Right cardiac atrium (tissue), 5 donors: ENCODE measurements at places on chromosomes 1 and 21.

GRCh38 chr1:166307261-166308188 is 140.7 kb upstream of the FAM78B start:
- peak; percentile 31 for DNase-seq

- no peak for DNase-seq
Observed at GRCh38 chr1:226633541-226634165, 85.1 kb downstream of the STUM start.

DNA sequence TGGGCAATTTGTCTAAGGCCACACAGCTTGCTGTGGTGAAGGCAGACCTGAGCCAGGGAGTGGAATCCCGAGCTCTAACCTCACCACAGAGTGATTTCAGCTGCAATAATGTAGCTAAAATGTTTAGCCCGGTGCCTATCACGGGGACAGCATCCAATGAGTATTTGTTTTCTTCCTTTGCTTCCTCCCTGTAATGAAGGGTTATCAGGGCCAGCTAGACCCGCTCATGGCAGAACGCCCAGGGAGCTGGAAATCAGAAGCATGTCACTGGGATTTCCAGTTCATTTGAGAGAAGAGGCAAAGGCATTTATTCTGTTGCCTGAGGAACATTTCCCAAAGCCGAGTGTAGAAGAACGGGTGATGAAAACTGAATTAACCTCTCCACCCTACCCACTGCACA is 183.1 kb downstream of the ZSCAN20 start:
- DNase-seq = peak; percentile 75

- no peak for DNase-seq
Observed at GRCh38 chr1:26575348-26575747, 45.8 kb downstream of the RPS6KA1 start.

GRCh38 chr21:44969931-44970755 is 30.3 kb downstream of the SLX9 start:
- peak; percentile 34 for DNase-seq

DNA sequence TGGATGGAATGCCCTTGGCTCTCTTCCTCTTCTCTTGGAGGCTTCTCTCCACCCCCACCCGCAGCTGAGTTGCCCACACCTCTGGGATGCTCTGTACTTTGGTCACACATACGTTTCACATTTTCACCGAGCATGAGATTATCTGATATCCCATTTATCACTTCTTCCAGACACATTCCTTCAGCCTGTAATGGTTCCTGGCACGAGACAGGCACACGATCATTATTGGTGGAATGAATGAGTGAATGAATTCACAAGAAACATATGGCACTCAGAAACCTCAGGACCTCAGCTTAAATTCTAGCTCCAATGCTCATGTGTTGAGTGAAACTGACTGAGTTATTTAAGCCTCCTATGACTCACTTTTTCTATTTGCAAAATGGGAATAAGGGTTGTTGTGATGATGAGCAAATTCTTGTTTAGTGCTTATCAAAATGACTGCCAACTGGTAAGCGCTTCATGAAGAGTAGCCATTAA is 242.7 kb upstream of the JUN start:
- DNase-seq = no peak

GRCh38 chr1:52305417-52306226 is 60.4 kb downstream of the CC2D1B start:
- DNase-seq = no peak

GRCh38 chr1:56394298-56394697 is 185.1 kb downstream of the PLPP3 start:
- DNase-seq = no peak

- no peak for DNase-seq
Observed at GRCh38 chr1:96365076-96365475, 356.5 kb upstream of the PTBP2 start.

DNA sequence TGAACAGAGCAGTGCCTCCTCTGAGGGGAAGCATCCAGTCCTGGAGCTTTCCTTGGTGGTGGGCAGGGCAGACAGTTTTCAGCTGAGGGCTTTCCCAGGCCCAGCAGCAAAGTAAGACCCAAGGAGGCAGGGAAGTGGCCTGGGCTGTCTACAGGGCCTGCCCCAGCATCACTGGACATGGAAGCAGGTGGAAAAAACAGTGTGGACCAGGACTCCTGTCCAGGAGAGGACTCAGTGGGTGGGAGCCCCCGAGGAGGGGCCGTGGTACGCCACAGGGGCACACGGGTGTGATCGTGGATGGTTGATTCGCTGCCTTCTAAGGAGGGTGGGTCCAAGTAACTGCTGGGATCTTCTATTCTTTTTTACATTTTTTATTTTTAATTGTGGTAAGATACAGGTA is 387.6 kb downstream of the KIF26B start:
- no peak for DNase-seq

DNA sequence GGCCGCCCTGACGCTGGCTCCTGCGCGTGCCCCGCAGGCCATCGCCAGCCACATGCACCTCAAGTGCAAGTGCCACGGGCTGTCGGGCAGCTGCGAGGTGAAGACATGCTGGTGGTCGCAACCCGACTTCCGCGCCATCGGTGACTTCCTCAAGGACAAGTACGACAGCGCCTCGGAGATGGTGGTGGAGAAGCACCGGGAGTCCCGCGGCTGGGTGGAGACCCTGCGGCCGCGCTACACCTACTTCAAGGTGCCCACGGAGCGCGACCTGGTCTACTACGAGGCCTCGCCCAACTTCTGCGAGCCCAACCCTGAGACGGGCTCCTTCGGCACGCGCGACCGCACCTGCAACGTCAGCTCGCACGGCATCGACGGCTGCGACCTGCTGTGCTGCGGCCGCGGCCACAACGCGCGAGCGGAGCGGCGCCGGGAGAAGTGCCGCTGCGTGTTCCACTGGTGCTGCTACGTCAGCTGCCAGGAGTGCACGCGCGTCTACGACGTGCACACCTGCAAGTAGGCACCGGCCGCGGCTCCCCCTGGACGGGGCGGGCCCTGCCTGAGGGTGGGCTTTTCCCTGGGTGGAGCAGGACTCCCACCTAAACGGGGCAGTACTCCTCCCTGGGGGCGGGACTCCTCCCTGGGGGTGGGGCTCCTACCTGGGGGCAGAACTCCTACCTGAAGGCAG is 23.4 kb upstream of the ARF1 start:
- DNase-seq = peak; percentile 38

DNA sequence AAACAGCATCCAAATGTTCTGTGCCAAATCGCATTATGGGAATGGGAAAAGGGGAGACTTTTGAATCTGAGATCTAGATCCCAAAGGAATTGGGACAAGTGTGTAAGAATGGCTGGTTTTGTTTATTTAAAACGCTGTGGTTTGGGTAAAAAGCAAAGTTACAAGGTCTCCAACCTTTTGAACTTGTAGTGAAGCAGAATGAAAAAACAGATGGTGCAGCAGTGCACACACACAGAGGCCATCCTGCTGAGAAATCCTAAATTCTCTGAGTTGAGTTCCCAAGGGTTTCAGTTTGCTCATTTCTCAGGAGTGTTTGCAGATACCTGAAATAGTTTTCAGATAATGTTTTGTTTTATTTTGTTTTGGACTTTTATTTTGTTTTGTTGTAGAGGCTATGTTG is 80.2 kb upstream of the CD1D start:
- no peak for DNase-seq

- no peak for DNase-seq
Observed at GRCh38 chr1:7587108-7587772, 183.9 kb upstream of the VAMP3 start.

- DNase-seq = no peak
Observed at GRCh38 chr1:32464191-32464715, 619 bp upstream of the ZBTB8B start.

- DNase-seq = no peak
Observed at GRCh38 chr1:42312576-42313212, 22.3 kb downstream of the FOXJ3 start.

- DNase-seq = peak; percentile 61
Observed at GRCh38 chr1:16183179-16183578, 27.3 kb upstream of the EPHA2 start.

GRCh38 chr1:14476170-14476955 is 122.1 kb upstream of the KAZN start:
- DNase-seq = no peak

GRCh38 chr1:58911841-58912499 is 128.1 kb upstream of the JUN start:
- no peak for DNase-seq

GRCh38 chr1:162942916-162943559 is 82.1 kb upstream of the CCDC190 start:
- DNase-seq = no peak

DNA sequence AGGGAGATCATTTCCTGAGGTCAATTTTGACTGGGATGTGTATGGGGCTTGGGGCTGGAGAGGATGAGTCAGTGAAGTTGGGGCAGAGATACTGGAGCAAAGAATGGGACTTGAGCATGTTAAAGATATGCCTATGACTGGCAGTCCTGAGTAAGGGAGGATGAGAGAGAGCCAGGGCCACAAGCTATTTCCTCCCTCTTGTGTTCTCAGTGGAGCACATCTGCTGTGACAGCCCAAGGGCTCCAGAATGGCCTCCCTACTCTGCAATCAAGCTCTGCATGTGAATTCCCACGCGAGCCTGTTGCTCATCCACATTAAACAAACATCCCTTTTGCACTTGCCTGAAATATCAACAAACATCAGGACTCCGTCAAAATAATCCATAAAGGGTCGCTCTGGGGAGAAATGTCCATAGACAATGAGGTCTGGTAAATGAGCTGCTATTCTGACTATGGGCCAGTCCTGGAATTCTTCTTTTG is 9.2 kb downstream of the ADCY10 start:
- DNase-seq = no peak

- DNase-seq = peak; percentile 14
Observed at GRCh38 chr1:220431554-220432239, 96.2 kb upstream of the MARK1 start.

DNA sequence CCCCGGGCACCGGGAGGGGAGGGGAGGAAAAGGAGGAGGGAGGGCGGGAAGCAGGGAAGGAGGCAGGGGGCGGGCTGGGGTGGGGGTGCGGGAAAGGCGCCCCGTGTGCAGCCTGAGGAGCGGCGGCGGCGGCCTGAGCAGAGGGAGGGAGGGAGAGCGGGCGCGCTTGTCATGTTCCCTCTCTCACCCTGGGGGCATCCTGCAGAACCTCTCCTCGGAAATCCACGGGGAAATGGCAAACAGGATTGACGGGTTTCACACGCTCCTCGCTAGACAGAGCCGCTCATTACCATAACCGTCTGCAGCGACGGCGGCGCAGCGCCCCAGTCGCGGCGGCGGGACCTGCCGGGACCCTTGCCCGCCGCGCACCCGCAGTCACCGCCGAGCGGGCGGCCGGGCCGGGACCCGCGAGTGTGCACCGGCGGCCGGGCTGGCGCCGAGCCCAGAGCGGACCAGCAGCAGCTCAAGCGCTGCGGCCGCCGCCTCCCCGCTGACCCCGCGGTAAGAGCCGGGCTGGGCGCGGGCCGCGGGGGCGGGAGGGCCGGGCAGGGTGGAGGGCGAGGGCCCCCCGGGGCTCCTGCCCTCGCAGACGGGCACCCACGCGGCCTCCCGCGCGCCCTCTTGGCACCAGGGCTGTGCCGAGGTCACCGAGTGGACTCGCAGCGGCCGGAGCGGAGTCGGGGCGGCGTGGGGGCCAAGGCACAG is at the start of gene SERTAD4:
TSS of gene SERTAD4 (plus strand) at position 286 of the 705 bp plus-strand sequence. CDS start 5,165 bp downstream, outside the sequence.
- DNase-seq = peak; percentile 79

DNA sequence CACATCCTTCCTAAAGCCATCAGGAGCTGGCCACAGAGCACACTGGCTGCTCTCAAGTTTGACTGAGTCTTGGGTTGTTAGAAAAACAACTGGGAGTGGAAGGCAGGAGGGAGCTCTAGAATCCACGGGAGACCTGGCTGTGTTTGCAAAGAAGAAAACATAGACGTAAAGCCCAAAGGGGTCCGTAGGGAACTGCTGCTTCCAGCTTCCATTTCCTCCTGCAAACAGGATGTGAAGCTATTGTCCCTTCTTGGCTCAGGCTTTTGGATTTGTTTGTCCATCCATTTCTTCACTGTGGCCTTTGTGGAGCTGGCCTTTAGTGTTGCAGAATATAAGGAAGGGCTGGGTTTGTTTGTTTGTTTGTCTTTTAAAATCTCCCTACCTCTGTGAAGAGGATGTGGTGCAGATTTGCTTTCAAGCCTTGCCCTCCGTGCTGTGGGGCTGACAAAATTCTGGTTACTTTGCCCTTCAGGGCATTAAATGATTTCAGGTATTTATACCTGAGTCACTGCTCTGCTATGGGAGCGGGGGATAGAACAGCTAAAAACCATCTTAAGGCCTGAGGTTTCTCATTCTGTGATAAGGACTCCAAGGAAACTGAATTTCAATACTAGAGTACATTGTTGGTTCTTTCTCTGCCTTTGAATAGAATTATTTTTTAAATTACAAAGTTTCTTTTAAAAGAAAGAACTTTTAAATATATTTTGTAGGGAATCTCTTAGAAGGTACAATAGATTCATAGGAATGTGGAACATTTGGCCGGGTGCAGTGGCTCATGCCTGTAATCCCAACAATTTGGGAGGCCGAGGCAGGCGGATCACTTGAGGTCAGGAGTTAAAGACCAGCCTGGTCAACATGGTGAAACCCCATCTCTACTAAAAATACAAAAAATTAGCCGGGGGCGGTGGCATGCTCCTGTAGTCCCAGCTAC is 74.3 kb downstream of the MPZL1 start:
- DNase-seq = peak; percentile 72

DNA sequence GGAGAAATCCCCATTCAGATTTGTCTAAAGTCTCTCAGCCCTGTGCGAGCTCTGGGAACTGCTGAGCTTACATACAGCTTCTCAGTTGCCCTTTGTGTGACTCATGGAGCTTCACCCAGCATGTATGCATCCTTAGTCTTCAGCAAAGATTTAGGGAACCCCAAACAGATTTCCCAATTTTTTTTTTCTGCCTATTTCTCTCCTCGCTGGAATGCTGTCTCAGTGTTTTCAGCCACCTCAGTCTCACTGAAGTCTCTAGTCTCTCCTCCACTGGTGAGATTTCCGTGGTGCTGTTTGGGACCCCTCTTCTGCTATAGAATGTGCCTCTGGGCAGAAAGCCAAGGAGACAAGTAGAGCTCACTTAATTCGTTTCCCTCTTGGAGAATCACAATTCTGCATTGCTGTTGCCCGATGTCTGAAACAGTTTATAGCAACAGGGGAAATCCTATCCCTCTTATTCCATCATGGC is 28.1 kb upstream of the TXLNA start:
- no peak for DNase-seq

DNA sequence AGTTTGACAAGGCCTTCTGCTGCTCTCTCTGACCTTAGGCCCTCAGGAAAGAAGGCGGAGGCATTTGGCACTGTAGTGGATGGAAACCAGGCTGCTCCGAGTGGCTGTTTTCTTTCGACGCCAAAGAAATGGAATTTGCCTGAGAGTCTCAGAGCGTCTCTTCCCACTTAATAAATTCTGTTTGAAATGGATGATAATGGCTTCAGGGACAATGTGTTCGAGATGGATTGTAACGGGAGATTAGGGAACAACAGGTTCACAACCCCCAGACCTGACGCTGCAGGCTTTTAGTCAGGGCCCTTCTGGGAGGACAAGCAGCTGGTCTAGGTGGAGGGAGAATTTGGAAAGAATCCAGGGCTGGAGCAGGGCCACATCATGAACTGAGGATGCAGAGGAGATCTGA is 58.6 kb downstream of the TLR5 start:
- no peak for DNase-seq

GRCh38 chr1:43043695-43044094 is 85.0 kb upstream of the SLC2A1 start:
- no peak for DNase-seq
